ENCODE measurements at places on chromosomes 5 and 9.

DNA sequence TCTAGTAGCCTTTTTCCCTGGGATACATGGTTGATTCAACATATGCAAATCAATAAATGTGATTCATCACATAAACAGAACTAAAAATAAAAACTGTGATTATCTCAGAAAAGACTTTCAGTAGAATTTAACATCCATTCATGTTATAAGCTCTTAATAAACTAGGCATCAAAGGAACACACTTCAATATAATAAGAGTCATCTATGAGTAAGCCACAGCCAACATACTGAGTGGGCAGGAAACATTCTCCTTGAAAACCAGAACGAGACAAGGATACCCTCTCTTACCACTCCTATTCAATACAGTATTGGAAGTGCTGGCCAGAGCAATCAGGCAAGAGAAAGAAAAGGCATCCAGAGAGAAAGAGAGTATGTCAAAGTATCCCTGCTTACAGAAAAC lies 239.9 kb downstream of the ATPSCKMT start:
- DNase-seq: no peak

DNA sequence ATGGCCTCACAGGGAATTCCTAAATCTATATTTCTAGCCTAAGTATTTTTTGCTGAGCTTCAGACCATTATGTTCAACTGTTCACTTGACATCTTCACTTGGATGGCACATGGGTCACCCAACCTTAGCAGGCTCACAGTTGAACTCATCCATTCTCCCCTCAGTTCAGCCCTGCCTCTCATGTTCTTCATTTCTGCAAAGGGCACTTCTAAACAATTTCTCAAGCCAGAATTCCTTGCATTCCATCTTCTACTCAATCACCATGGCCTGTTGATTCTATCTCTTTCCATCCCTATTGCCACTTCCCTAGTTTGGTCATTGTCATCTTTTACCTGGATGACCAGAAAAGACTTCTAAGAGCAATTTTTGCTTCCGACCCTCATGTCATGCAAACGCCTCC lies 7.3 kb upstream of the RGS3 start:
- peak; percentile 43 for DNase-seq

DNA sequence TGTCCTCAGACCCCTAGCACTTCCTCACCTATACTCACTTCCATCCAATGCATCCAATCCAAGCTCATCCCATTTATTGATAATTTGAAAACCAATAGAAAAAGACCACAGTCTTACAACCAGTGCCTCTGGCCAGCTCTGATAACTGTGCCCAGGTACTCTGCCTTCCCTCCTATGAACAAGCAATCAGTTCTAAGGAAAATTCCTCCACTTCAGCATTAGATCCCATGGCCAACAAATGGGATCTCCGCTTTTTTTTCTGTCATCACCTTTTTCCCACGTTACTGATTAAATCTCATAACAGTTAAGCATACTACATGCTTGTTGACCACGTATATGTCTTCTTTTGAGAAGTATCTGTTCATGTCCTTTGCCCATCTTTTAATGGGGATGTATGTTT lies 41.7 kb upstream of the GLIS3 start:
- DNase-seq: no peak

GRCh38 chr5:169258372-169259000 lies 42.5 kb downstream of the SLIT3 start:
- no peak for DNase-seq

DNA sequence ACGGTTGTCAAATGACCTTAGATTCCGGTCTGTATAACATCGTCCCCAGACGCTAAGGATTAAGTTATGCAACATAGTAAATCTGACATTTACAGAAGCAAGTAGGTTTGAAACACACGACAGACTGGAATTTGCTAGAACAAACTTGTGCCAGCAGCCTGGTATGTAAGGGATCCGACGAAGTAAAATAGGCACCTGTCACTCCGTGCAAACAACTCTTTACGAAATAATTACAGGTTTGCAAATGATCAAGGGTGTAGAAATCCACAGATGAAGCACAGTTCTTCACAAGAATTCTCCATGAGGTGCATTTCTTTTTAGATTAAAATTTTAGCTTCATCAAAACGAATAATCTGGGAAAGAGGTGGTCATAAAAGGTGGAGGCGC lies 508 bp downstream of the MOCS2 start:
- DNase-seq: peak; percentile 44

DNA sequence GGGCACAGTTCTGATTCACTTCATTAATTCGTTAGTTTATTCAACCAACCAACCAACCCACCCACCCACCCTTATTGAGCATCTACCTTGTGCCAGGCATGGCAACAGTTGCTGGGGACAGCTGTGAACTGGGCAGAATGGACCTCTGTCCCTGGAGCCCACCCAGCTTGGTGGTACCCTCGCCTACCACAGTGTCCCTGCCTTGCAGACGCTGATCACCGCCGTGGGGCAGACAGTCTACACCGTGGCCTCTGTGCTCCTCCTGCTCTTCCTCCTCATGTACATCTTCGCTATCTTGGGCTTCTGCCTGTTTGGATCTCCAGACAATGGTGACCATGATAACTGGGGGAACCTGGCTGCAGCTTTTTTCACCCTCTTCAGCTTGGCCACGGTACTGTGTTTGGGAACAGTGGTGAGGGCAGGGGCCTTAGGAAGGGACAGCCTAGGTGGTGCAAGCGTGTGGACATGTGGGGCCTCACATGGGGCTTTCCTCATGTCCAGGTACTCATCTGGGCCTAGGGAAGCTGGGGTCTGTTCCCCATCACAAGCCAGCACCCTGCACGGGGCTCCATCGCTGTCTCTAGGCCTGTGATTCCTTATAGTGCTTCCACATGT lies 26.2 kb downstream of the PITX1 start:
- DNase-seq: no peak

- no peak for DNase-seq
Observed at GRCh38 chr5:10649666-10650380, 86.0 kb downstream of the ANKRD33B start.

DNA sequence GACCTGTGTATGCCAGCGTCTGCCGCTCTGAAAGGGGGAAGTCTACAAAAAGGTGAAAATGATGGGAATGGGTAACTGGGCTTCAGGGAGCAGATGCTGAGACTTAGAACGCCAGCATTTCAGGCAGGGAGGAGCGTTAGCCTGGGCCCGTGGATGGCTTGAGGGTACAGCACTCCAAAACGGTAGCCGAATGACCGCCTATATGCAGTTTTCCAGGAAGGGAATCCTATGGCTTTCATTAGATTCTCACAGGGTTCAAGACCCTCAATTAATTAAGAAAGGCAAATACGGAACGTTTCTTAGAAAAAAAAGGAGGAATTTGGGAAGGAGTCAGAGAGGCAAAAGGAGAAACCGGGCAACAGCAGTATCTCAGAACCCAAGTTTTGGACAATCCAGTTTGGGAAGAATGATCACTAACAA lies 639 bp downstream of the AMACR start:
- no peak for DNase-seq

- DNase-seq: no peak
Observed at GRCh38 chr9:87307848-87308247, 189.8 kb upstream of the DAPK1 start.

- no peak for DNase-seq
Observed at GRCh38 chr9:136880651-136881050, 5.7 kb upstream of the TRAF2 start.

DNA sequence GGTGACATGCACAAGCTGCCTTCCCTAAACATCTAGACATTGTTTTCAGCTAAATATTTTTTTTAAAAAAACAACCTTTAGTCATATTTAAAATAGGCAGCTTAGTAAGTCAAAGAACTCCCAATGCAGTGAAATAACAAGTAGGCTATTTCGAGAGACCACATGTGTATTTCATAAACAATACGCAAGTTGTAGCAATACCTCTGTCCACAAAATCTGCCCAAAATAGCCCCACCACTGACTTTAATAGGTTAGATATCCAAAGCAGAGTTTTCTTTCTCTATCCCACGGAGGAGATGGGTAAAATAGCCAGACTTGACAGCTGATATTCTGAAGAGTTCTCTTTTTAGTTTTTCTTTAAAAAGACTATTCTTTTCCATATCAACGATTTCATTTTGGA lies 1.2 kb downstream of the SLC24A2 start:
- no peak for DNase-seq

- DNase-seq: no peak
Observed at GRCh38 chr9:79684711-79685575, 113.2 kb downstream of the TLE4 start.

- peak; percentile 22 for DNase-seq
Observed at GRCh38 chr9:106286249-106286648, 576.7 kb upstream of the ZNF462 start.

- DNase-seq: no peak
Observed at GRCh38 chr5:172491481-172491880, 37.2 kb upstream of the SH3PXD2B start.

Measured in mesenchymal stem cell (in vitro differentiated cells and primary cell).